RPMI8226 (cell line): ENCODE measurements at places on chromosomes 11 and 22.
A peak's percentile ranks its signal among the peaks of the same experiment; 100 is the strongest.

GRCh38 chr22:25166266-25167040, 33.2 kb upstream of the CRYBB3 start:
- DNase-seq = no peak

- no peak for DNase-seq
Measured at GRCh38 chr11:119375337-119376196, 5.9 kb downstream of the USP2 start.

GRCh38 chr11:12185914-12186313, 75.5 kb downstream of the MICAL2 start:
- DNase-seq = no peak

DNA sequence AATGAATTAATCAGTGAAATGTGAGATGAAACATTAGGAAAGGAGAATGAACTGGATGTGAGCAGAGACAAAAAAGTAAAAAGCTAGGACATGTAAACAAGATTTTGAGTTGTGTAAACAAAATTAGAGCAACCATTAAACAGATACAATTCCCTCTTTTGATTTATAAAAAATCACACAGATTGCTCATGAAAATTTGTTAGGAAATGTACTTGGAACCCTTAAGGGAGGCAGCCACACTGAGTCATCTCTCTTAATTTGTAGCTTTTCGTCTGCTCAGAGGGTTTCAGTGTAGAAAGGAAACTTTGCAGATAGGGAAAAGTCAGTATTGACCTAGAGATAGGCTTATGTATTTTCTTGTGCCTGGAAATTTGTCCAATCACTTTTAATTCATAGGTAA, 49.6 kb upstream of the ME3 start:
- no peak for DNase-seq

- peak; percentile 18 for DNase-seq
Measured at GRCh38 chr22:23583836-23584235, 3.7 kb upstream of the IGLL1 start.

- no peak for DNase-seq
Measured at GRCh38 chr11:35548925-35549561, 23.6 kb upstream of the PAMR1 start.

- no peak for DNase-seq
Measured at GRCh38 chr22:30640361-30640760, 4.8 kb downstream of the SLC35E4 start.

DNA sequence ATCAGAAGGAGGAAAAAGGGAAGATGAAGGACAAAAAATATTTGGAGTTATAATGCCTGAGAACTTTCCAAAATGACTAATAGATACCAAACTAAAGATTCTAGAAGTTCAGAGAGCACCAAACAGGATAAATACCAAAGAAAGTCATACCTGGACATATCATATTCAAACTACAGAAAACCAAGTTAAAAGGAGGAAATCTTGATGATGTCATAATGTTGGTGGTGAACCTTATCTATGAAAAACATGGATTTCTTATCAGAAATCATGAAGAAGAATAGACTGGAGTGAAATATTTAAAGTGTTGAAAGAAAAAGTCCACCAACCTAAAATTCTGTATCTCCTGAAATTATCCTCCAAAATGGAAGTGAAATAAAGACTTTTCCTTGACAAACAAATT, 389.2 kb downstream of the JRKL start:
- DNase-seq = no peak

- no peak for DNase-seq
Measured at GRCh38 chr11:77117492-77117891, 10.6 kb upstream of the MYO7A start.

GRCh38 chr11:77470971-77471370, 2.9 kb downstream of the PAK1 start:
- DNase-seq = no peak

DNA sequence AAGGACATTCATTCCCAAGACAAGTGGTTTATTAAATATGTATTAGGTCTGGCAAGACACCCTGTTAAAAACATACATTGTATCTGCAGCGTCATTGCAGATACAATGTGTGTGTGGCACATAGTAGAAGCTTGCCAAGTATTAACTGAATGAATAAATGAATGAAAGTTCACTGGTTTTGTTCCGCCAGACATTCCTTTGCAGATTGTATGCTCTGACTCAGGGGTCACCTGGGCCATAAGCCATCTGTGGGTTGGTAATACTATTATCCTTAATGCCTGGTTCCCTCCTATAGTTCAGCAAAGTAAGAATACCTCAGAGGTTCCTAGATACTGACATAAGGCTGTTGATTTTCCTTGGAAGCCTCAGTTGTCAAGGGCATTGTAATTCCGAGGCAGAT, 377.3 kb upstream of the CCDC90B start:
- DNase-seq = no peak

- peak; percentile 93 for DNase-seq
Measured at GRCh38 chr11:57426929-57427726, at the start of gene SLC43A3. SLC43A3 (minus strand) TSS chr11:57427121; CDS start chr11:57426172, 949 bp downstream.

DNA sequence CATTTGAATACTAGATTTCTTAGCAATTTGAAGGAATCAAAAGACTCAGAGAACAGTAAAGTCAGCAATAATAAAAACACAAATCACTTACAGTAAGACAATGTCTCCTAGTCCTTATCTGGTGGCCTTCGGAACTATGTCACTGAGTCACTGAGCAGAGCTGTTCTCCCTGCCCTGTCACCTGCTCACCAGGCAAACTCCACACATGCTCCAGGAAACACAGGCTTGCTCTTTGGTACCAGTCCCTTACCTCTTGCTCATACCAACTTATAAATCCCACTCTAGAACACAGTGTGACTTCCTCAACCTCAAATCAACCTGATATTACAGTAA, 81.1 kb upstream of the CHRM4 start:
- no peak for DNase-seq

GRCh38 chr11:73314117-73314961, 6.3 kb downstream of the ARHGEF17 start:
- no peak for DNase-seq

DNA sequence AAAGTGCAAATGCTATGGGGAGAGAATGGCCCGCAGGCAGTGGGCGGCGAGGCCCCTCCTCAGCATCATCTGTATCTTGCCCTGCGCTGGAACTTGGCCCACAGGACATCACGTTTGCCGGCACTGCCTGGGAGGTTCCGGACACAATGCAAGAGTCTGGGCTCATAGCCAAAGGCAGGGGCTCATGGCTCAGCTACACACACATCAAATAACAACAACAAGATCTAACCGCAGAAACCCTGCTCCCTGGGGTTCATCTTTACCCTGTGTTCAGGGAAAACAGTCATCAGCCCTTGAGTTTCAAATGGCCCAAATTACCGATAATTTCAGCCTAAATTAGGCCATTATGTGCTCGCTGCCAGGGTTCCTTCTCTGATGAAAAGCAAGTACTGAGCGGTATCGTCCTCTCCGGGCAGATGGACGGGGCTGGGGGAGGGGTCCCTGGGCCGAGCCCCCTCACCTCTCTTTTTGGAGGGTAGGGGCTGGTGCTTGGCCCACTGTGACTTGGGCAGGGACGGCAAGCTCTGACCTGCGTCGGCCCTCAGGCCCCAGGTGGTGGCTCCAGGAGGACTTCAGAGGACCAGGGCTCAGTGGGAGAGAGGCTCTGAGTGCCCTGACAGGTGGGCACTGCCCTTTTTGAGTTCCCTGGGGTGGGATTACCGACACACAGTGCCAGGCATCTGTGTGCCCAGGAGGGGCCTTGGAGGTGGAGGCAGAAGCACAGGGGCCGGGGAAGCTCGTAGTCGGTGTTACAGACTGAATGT, 25.0 kb upstream of the GAL start:
- DNase-seq = peak; percentile 93

DNA sequence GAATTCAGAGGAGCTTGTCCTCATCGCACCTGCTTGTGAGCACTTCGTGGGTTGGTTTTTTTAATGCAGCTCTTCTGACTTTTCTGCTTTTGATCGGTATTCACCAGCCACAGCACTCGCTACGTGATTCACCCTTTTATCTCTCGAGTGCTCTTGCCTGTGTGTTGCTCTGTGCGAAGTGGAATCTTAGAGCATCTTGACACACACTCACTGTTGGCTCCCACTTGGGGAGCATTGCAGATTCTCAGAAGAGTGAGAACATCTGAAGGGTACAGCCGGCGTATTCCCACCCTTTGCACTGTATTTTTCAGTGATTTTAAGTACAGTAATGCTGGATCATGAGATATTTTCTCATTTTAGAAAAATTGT, 10.9 kb downstream of the TNNT3 start:
- no peak for DNase-seq

GRCh38 chr11:47087801-47088200, 88.9 kb downstream of the ARFGAP2 start:
- no peak for DNase-seq

GRCh38 chr22:49214976-49215375, 612.7 kb downstream of the BRD1 start:
- DNase-seq = no peak

DNA sequence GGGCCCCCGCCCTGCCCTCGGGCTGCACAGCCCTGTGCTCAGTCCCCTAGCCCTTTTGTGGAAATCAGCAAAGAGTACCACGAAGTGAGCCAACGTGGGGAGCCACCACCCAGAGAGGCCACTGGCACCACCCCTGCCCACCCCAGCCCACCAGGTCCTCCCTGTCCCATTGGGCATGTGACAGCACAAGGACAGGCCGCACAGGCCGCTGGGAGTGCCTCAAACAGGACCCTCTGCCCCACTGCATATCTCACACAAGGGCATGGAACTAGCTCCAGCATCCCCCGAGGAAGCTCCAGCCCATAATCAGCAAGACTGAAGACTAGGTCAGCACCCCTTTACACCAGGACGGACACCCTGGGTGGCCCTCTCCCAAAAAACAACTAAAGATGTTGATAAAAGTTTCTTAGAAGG, 29.7 kb downstream of the GNB1L start:
- no peak for DNase-seq

DNA sequence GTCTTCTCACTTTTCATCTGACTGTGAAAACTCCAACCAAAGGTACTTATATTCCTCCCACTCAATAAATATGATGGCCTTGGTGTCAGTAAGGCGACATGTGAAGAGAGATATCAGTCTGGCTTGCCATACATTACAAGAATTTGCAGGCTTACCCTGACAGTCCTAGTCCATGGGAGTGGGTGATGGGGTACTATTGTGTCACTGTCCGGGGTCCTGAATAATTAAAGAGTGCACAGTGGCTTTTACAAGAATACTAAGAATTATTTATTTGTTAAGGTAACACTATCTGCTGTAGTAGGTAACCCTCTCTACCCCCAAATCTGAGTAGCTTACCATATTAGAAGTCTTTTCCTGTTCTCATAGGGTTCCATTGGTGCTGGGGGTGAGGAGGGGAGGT, 23.1 kb upstream of the IZUMO1R start:
- DNase-seq = no peak

- DNase-seq = no peak
Measured at GRCh38 chr22:22022947-22023534, 40.5 kb upstream of the TOP3B start.

DNA sequence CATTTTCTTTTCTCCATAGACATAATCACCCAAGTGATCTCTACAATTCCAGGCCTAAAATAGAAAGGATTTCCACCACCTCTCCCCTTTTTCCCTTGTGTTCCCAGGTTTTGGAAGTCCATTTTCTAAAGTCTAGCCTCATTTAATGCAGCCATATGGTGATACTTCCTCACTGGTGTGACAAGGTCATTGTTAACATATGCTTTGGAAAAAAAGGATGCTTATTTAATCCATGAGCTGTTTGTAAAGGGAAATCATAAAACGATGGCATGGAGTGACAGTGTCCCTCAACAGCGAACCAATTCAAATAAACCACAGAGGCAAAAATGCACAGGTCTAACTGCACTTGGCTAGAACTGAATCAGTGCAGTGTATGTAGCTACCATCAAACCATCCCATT, 26.6 kb downstream of the GRIA4 start:
- no peak for DNase-seq

GRCh38 chr11:70740488-70740851, 342.1 kb downstream of the CTTN start:
- DNase-seq = no peak

DNA sequence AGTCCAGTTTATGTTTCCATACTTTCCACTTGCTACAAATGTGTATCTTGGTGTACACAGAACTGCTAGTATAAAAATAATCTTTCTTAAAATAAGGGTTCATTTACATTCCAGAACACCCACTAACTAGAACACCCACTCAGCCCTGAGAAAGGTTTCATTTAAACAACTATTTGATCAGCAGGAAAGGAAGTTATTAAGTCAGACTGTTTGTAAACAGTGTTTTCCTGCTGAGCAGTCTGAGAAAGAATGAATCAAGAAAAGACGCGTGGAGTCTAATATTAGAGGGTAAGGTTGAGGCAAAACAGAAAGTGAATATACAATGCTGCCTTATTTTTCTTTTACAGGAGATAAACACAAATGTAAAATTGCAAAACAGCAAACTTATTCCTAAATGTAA, 32.7 kb downstream of the NARS2 start:
- no peak for DNase-seq

DNA sequence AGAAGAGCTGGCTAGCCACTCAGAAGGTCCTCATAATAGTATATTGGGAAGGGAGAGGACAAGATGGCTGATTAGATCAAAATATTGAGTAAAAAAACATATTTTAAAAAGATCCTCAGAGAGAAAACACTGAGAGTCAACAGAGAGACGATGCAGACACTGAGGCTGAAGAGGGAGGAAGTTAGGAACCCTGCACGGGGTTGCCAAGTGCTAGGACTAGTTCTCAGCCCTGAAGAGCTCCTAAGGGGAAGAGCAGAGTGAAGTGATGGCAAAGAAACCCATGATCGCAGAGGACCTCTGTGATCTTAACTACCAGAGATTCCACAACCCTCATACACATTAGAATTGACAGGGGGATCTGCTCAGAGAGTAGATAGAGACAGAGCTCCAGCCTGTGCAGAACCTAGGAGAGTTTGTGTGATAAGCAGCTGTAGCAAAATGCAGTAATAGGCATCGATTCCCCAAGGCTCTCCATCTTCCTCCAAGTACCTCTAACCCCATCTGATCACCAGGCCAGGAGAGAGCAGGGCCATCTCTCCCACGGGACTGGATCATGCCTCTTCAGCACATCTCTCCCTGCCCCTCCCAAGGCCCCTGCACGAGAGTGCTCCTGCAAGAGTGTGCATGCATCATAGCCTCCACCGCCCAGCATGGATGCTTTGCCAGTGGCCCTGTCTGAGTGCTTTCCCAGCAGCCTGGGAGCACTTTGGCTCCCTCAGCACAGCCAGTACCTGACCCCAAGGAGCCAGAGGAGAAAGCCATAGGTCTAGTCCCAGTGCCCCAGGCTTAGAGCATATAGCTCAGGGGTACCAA, 41.2 kb upstream of the ARL14EP start:
- no peak for DNase-seq

GRCh38 chr11:63829823-63830489, 9.0 kb upstream of the MARK2 start:
- peak; percentile 34 for DNase-seq
